ENCODE measurements at places on chromosomes 4 and X.
A peak's percentile ranks its signal among the peaks of the same experiment; 100 is the strongest.

DNA sequence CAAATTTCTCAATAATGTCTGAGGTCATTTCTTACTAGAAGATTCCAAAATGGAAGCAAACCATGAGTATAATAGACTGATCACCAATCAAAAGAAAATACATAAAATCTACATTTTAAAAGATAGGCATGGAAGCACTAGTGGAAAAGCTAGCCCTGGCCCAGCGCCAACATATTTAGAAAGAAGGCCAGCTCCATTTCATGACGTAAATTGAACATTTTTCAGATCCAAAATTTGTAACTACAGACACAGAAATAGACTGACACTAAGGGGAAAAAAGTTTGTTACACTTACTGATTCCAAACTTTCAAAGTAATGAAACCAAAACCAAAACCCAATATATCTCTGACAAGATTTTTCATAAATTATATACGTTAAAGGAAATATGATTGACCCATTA lies 117.7 kb downstream of the ADAMTS3 start:
- no peak for DNase-seq

DNA sequence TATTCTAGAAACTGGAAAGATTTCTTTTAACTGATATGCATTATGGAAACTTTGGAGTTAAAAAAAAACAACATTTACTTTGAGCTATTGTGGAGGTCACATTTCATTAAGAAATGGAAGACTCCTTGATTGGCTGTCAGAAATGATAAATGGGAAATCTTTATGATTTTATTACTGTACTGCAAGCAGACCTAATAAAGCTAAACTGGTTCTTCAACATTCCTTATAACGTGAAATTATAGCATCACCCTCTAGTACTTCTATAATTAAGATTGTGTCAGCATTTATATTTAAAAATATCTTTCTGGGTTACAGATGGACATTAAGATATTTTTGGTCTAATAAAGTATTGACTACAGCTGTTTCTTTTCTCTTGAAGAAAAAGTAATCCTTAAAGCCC lies 213.8 kb upstream of the PACRGL start:
- DNase-seq, result no peak

DNA sequence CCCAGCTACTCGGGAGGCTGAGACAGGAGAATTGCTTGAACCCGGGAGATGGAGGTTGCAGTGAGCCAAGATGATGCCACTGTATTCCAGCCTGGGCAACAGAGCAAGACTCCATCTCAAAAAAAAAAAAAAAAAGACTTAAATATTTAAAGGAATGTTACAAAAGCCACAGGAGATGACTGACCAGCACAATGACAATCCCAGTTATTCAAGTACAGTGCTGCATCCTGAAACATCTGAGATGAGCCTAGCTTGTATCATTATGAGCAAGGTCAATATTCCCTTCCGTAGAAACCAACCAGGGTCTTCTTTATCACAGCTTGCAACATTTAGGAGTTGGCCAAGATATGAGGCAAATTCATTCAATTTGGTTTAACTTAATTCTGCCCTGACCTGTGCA lies 38.6 kb downstream of the LNX1 start:
- DNase-seq, result no peak

DNA sequence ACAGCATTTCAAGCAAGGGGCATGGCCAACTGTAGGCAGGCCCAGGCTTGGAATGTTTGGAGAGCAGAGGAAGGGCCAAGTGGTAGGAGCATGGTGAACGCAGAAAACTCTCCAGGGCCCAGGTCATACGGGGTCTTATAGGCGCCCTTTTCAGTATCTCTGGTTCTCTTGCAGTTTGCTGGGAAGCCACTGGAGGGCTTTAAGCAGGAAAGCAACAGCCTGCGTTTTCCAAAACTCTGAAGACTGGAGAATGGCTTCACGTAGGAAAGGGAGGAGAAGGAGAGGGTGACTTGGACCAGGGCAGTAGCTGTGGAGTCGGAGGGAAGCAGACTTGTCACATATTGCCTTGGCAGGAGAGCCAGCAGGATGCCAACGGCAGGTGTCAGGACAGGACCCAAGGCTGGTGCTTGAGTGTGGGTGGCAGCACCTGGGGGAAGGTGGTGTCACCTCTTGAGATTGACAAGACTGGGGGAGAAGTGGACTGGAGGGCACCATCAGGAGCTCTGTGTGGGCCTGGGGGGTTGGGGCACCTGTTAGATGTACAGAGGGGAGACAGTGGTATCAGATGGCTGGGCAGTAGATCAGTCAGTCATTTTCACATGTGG lies 21.9 kb downstream of the TKTL1 start:
- peak; percentile 5 for DNase-seq

- no peak for DNase-seq
Observed at GRCh38 chr4:129094347-129094746, 1.0 kb upstream of the SCLT1 start.
